ENCODE measurements at places on chromosomes 2 and 18.

- DNase-seq, result no peak
These were observed 53.4 kb downstream of the ATIC start for GRCh38 chr2:215365184-215365658.

- DNase-seq, result no peak
These were observed 198.3 kb upstream of the FIGN start for GRCh38 chr2:163934131-163934530.

- no peak for DNase-seq
These were observed 426.1 kb upstream of the FANCL start for GRCh38 chr2:58667137-58667774.

- no peak for DNase-seq
These were observed 350.2 kb downstream of the RIT2 start for GRCh38 chr18:42765302-42765701.

- DNase-seq, result no peak
These were observed 63.1 kb downstream of the ASXL3 start for GRCh38 chr18:33641141-33641540.

- DNase-seq, result no peak
These were observed 60.5 kb downstream of the SOCS6 start for GRCh38 chr18:70349316-70349715.

- no peak for DNase-seq
These were observed 116.2 kb downstream of the TANC1 start for GRCh38 chr2:159084384-159085370.

DNA sequence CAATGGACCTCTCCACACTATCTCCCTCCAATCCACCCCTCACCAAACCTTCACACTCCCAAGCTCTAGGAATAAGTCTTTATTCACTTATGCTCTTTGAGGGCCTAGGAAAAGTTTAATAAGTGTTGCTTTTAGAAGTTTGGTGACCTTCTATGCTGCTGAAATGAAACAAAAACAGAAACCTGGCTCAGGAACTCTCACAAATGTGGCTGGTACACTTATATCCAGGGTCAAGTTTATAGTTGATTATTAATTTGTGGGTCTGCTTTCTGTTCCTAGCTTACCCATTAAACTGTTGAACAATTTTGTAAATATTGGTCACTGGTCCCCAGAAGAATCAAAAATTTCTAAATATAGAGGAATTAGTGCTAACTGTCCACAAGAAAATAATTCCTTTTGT, 14.2 kb upstream of the ANKRD44 start:
- no peak for DNase-seq

DNA sequence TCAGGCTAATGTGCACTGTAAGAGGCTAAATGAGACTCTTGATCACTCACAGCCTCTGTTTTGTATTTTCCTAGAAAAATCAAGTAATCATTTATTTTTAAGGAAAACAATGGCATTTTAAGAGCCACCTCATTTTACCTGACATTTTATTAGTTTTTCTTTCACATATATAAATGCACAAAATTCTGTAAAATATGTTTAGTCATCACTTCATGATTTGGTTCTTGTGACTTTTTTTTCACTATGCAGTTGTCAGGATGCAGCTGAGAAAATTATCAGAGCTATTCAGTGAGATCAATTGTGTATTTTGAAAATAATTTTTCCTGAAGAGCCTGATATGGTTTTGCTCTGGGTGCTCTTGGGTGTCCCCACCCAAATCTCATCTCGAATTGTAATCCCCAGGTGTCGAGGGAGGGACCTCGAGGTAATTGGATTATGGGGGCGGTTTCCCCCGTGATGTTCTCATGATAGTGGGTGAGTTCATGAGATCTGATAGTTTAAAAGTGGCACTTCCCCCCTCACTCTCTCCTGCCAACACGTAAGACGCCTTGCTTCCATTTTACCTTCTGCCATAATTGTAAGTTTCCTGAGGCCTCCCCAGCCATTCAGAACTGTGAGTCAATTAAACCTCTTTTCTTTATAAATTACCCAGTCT, 16.1 kb upstream of the ANXA4 start:
- no peak for DNase-seq

GRCh38 chr18:62862466-62862865, 147.1 kb downstream of the PHLPP1 start:
- DNase-seq, result no peak

DNA sequence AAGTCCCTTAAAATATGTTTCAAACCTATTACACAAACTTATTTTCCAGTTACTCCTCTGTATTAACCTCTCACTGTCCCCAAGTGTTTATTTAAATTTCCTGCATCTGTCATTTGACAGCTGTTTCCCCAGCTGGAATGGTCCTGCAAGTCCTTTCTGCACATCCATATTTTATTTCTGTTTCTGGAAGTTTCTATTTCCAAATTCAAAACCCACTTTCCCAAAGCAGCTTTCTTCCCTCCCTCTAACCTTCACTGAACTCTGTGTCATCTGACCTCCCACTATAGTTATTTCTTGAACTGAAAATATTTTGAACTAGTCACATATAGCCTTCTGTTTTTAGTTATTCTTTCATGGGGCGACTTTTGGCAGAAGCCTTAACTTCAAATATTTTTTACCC, 459.4 kb upstream of the MC4R start:
- DNase-seq, result no peak

DNA sequence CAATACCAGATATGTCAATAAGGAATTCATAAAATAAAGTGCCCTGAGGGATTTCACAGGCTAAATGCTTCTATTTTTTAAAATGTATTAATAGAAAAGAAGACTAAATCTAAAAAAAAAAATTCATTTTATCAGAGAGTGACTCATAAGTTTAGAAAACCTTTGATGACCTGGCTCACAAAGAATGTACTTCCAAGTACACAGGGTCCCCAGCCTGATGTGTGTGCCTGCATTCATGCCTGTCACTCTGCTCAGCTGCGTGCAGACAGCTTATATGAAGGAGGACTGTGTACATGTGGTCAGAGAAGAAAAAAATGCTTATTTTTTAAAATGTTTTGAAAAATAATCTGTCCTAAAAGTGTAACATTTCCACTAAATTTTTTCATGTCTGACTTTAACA, 3.0 kb upstream of the CPS1 start:
- no peak for DNase-seq

- DNase-seq, result no peak
These were observed 156.7 kb downstream of the GALNT3 start for GRCh38 chr2:165637396-165637795.

GRCh38 chr18:76131738-76132137, 363.3 kb downstream of the ZNF516 start:
- no peak for DNase-seq

- DNase-seq, result no peak
These were observed 193.7 kb downstream of the TRIB2 start for GRCh38 chr2:12910431-12910830.

DNA sequence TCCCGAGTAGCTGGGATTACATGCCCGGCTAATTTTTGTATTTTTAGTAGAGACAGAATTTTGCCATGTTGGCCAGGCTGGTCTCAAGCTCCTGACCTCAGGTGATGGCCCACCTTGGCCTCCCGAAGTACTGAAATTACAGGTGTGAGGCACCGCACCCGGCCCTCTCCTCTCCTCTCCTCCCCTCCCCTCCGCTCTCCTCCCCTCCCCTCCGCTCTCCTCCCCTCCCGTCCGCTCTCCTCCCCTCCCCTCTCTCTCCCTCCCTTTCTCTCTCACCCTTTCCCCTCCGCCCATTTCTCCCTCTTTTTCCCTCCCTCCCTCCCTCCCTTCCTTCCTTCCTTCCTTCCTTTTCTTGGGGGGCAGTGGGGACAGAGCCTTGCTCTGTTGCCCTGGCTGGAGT, 28.4 kb downstream of the CD8B start:
- no peak for DNase-seq

GRCh38 chr2:133952420-133952819, 301.5 kb upstream of the MGAT5 start:
- DNase-seq, result no peak

GRCh38 chr2:226307487-226308322, 491.9 kb downstream of the IRS1 start:
- DNase-seq, result no peak

- no peak for DNase-seq
These were observed 45.5 kb upstream of the LOXHD1 start for GRCh38 chr18:46702471-46702870.

- no peak for DNase-seq
These were observed 4.9 kb upstream of the TMEM200C start for GRCh38 chr18:5900262-5900661.

DNA sequence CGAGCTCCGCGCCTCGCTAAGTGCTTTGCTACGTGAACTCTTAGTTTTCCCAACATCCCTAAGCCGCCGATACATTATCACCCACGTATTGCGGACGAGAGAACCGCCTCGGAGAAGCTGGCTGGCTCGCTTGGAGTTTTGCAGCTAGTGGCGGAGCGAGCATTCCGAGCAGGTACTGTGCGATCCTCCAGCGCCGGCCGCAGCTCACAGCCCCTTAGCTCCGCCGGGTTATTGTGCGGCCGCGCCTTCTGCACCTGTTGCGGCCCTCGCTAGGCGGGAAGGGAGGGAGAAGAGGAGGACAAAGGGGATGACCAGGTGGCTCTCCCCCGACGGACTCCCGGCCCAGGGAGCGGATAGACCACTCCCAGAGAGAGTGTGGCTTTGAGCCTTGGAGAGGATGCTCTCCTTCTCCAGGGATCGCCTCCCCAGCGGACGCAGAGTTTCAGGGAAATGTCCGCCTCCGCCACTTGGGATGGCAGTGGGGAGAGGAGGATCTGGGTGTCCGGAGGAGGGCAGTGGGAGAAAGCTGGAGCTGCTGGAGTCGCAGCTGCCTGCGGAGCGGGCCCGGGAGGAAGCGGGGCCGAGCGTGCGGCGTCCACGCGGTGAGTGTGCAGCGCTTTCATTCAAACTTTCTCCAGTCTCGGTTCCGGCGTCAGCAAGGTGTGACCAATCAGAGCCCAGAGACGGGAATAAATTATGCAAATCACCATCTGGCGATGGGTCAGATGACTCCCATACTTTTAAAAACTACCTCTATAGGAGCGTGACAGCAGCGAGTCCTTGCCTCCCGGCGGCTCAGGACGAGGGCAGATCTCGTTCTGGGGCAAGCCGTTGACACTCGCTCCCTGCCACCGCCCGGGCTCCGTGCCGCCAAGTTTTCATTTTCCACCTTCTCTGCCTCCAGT, at the start of gene LIPG:
LIPG (plus strand) TSS at position 769 of the 905 bp plus-strand sequence. CDS start 252 bp downstream, outside the sequence.
- peak; percentile 38 for DNase-seq

- DNase-seq, result no peak
These were observed 22.7 kb downstream of the LBH start for GRCh38 chr2:30253873-30254684.

DNA sequence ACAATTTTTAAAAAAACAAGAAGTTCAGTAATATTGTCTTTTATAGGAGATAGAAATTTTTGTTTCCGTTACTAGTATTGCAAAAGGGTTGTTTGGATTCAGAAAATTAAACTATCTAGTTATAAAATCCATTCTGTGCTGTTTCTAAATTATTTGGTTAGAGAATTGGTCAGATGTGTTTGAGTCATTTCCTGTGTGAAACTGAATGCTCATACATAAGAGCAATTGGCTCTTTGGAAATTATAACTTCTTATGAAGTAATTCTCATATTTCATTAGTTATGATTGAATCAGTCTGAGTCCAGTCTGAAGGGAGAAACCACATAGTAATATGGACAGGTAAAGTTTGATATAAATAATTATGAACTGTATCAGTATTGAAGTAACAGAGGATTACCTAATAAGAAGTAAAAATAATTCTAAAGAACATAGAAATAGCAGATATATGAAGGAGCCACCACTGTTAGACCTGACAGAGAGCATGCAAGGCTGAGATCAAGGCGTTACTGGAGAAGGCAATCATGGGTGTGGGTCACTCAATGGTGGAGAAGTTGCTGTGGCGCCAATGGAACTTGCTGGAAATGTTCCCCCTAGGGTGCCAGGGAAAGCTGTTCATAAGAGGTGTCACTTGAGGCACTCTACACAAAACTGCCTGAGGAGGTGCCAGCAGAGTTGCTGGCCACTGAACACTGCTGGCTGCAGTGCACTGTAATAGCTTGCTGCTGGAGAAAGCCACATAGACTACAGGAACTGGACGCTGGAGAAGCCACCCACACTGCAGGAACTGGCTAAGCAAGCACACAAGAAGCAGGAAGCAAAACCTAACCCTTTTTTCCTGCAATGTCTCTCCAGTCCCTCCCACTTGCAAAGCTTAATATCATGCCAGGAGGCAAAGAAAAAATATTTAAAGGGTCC, 18.0 kb upstream of the FAP start:
- DNase-seq, result no peak

- DNase-seq, result no peak
These were observed 134.2 kb upstream of the CHAC2 start for GRCh38 chr2:53633441-53633840.

DNA sequence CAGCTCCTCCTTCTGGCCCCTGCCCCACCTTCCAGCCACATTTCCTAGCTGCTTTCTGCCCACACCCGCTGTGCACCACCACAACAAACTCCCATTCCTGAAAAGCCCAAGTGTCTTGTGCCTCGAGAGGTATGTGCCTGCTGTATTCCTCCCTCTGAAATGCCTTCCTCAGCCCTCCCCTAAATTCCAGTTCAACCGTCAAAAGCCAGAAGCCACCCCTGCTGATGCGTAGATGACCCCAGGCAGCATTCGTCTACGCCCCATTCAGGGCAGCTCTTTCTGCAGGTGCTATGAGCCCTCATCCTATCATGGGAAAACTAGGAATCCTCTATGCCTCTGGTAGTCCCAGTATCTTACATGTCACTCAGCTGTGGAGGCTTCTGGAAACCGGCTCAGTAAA, 71.7 kb downstream of the DNMT3A start:
- no peak for DNase-seq

DNA sequence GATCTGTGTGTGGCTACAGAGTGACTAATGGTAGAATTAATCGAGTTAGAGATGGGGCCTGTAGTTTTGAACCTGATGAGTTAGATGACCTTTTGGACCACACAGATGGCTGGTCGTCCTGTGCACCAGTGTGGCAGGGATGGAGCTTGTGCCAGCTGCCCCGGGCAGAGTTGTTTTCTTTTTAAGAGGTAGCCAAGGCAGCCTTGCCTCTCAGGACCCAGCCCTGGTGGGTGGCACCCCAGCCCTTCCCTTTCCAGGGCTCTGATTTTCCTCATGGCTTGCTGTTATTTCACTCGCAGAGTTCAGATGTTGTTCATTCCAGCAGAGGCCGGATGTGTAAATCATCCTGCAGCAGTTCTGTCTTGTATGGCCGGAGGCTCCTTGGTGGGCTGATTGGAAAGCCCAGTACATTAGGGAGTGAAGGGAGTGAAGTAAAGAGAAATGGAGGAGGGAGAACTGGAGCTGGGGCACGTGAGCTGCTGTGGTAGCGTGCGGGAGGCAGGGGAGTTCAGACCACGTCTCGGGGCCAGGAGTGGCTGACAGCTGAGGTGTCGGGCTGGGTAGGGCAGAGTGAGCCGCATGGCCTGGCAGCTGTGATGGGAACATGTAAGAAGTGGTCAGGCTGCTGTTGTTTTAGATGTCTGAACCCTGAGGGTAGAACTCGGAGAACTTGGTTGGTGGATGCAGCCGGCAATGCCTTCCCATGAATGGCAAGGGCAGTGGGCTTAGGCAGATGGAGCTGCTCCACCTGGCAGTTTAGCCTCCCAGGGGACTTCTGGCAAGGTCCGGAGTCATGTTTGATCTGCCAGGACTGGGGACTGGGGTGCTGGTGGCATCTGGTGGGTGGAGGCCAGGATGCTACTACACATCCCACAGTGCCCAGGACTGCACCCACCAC, 28.8 kb downstream of the ASAP2 start:
- no peak for DNase-seq
